ENCODE measurements at places on chromosomes 6 and 20.

- DNase-seq: no peak
Measured at GRCh38 chr20:41304424-41305079, 13.0 kb downstream of the ZHX3 start.

DNA sequence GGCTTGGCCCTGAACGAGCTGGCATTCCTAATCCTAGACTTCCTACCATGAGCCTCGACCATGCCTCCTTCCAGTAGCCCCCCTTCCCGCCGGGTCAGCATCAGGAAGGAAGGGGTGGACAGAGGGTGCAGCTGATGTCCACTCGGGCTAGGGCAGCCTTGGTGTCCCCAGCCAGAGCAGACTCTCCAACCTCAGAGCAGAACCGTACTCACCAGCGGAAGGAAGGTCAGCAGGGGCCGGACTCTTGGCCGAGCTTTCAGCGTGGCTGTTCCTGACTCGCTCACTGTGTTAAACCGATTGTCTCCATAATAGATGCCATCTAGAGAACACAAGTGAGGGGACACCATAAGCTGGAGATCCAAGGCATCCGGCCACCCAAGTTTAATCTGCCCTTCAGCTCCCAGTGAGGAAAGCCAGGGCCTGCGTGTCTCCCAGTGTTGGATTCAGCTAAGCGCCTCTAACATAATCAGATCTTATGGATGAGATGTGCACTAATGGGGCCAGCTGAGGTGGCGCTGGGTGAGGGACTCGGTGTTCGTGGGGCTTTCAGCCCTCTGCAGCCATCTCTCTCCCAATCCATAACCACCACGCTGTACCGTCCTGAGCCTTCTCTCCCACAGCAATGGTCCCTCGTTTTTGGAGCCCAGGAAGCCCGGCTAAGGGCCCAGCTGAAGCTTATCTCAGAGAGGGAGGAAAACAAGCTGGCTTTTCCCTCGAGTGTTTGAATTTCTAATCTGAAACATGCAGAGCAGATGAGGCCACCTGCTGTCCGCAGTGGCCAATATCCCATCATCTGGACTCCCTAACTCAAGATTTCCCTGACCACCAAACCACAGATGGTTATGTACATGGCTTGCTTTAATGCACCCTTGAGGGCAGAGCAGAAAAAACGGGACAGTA is 13.7 kb downstream of the C6orf132 start:
- no peak for DNase-seq

DNA sequence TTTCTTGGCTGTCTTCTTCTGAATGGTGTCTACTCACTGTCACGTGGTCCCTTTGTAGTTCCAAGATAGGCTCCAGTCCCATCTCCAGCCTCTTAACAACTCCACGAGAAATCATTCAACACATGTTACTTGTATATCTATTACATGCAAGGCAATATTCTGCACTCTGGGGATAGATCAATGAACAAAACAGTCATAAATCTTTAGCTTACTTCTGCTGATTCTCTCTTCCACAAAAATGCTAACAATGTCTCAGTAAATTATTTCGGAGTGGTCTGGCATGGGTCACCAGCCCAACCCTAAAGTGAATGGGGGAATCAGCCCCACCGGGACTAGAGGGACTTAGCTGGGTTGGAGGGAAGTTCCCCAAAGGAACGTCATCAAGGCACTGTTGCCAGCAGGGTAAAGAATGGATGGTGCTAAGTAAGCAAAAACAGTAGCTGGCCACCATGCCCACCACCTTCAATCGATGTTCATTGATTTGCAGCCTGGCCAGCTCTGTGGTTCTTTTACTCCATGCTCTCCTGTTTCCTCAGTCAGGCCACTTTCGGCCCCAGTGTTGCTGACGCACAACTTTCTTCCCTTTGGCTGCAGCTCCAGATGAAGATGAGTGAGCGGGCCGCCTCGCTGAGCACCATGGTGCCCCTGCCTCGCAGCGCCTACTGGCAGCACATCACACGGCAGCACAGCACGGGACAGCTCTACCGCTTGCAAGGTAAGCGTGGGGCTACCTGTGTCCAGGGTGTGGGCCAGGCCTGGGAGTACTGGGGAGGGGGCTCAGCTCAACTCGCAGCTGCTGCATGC is 167.7 kb downstream of the DOK5 start:
- DNase-seq: no peak

GRCh38 chr6:50824552-50824951 is 5.9 kb downstream of the TFAP2B start:
- DNase-seq: no peak

GRCh38 chr20:57628047-57628961 is 8.1 kb upstream of the ZBP1 start:
- no peak for DNase-seq

- no peak for DNase-seq
Measured at GRCh38 chr6:50214937-50215336, 165.2 kb upstream of the DEFB112 start.

- DNase-seq: no peak
Measured at GRCh38 chr6:1624058-1624850, 14.5 kb downstream of the FOXC1 start.

GRCh38 chr20:33963751-33964150 is 30.0 kb upstream of the RALY start:
- no peak for DNase-seq

GRCh38 chr6:132054525-132054924 is 103.4 kb upstream of the CCN2 start:
- no peak for DNase-seq

GRCh38 chr6:39377539-39377950 is 55.0 kb upstream of the KCNK16 start:
- DNase-seq: peak; percentile 31

All from NCI-H2081 (cell line).